ENCODE measurements at places on chromosomes 6 and 20. TPM values are rescaled to one million over a fixed set of nuclear protein-coding genes. Genes with fewer than 3 reads are reported as not detected.

AGPAT1 gene
- total RNA-seq, result 29.7 TPM

GTF3C6 gene
- total RNA-seq, result 29.9 TPM

HCK gene
- total RNA-seq, result 10.0 TPM

TBX18 gene
- not detected for total RNA-seq

LRFN2 gene
- 0.19 TPM for total RNA-seq

HLA-DMB gene
- total RNA-seq, result 82.5 TPM

MAFB gene
- 4.4 TPM for total RNA-seq

- no peak for DNase-seq
- no peaks in the 10 kb centered on the region for H3K36me3 ChIP-seq
- H3K4me3 ChIP-seq, result peak overlapping the region; percentile 58
- no peaks in the 10 kb centered on the region for H3K27me3 ChIP-seq
- H3K27ac ChIP-seq, result peak overlapping the region; percentile 69
- H3K4me1 ChIP-seq, result peaks cover 5% of the 10 kb centered on the region
Measured at GRCh38 chr6:11538819-11539468, 1.4 kb downstream of the TMEM170B start.

DNA sequence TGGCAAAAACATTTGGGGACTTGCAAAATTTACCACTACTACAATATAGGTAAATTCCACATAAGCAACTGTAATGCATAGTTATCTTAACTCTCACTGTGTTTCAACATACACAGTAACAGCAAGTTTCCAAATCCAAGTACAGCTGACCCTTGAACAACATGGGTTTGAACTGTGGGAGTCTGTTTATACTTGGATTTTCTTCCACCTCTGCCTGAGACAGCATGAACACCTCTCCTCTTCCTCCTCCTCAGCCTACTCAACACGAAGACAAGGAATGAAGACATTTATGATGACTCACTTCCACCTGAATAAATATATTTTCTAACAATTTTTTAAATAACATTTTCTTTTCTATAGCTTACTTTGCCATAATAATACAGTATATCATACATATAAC is 25.6 kb downstream of the MAN1A1 start:
- H3K4me1 ChIP-seq, result peaks cover 17% of the 10 kb centered on the region
- no peak overlapping the region for H3K27ac ChIP-seq
- H3K4me3 ChIP-seq, result no peak overlapping the region
- no peaks in the 10 kb centered on the region for H3K27me3 ChIP-seq
- no peak for DNase-seq

DNA sequence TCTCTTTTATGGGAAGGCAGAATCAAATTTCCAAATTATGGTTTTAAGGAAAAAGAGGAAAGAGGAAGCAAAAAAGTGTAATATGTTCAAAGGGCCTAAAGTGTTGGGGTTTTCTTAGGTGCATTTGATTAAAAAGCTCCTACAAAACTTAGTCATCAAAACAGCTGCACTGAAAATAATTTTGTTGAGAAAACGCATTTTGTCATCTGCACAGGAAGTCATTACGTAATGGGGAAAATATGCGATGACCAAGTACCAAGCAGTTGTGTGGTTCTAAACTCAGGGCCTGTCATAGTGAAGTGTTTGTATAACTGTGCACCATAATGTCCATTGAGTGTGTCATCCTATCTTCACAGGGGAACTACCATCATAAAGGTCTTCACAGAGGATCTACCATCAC is 15.6 kb downstream of the HAO1 start:
- no peaks in the 10 kb centered on the region for H3K27me3 ChIP-seq
- no peak overlapping the region for H3K4me3 ChIP-seq
- no peaks in the 10 kb centered on the region for H3K36me3 ChIP-seq
- no peak overlapping the region for H3K27ac ChIP-seq
- H3K4me1 ChIP-seq, result no peaks in the 10 kb centered on the region

- no peaks in the 10 kb centered on the region for H3K36me3 ChIP-seq
- no peak overlapping the region for H3K4me3 ChIP-seq
- no peaks in the 10 kb centered on the region for H3K27me3 ChIP-seq
- no peak overlapping the region for H3K27ac ChIP-seq
Measured at GRCh38 chr6:148681666-148682065, 65.2 kb upstream of the UST start.

- H3K27ac ChIP-seq, result peak overlapping the region; percentile 58
- no peak overlapping the region for H3K4me3 ChIP-seq
- no peaks in the 10 kb centered on the region for H3K27me3 ChIP-seq
Measured at GRCh38 chr6:44257753-44258324, 511 bp upstream of the SLC35B2 start.

DNA sequence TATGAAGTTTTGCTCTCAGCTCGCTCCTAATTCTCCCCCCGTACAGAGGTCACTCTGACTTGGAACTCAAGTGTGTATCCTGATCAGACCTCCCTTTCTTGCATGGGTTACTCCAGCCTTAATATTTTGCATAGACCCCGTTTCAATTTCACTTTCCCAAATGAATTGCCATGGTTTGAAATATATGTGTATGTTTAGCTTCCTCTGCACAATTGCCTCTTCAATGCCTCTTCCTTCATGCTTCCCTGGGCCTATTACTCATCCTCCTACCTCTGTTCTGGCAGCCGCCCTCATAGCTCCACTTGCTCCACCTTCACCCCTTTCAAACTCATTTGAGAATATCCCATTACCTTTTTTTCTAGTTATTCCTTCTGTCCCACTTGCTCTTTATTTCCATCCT is 90.0 kb upstream of the SAMD5 start:
- no peaks in the 10 kb centered on the region for H3K36me3 ChIP-seq
- no peaks in the 10 kb centered on the region for H3K4me1 ChIP-seq
- no peak overlapping the region for H3K4me3 ChIP-seq
- no peak for DNase-seq

GRCh38 chr6:82408952-82409431 is 45.4 kb downstream of the TPBG start:
- H3K4me1 ChIP-seq, result no peaks in the 10 kb centered on the region
- no peak for DNase-seq
- no peak overlapping the region for H3K4me3 ChIP-seq
- no peak overlapping the region for H3K27ac ChIP-seq
- H3K36me3 ChIP-seq, result no peaks in the 10 kb centered on the region
- H3K27me3 ChIP-seq, result no peaks in the 10 kb centered on the region

- no peaks in the 10 kb centered on the region for H3K27me3 ChIP-seq
- H3K4me3 ChIP-seq, result no peak overlapping the region
- no peaks in the 10 kb centered on the region for H3K36me3 ChIP-seq
- H3K27ac ChIP-seq, result no peak overlapping the region
Measured at GRCh38 chr6:1860756-1861348, 251.1 kb downstream of the FOXC1 start.

DNA sequence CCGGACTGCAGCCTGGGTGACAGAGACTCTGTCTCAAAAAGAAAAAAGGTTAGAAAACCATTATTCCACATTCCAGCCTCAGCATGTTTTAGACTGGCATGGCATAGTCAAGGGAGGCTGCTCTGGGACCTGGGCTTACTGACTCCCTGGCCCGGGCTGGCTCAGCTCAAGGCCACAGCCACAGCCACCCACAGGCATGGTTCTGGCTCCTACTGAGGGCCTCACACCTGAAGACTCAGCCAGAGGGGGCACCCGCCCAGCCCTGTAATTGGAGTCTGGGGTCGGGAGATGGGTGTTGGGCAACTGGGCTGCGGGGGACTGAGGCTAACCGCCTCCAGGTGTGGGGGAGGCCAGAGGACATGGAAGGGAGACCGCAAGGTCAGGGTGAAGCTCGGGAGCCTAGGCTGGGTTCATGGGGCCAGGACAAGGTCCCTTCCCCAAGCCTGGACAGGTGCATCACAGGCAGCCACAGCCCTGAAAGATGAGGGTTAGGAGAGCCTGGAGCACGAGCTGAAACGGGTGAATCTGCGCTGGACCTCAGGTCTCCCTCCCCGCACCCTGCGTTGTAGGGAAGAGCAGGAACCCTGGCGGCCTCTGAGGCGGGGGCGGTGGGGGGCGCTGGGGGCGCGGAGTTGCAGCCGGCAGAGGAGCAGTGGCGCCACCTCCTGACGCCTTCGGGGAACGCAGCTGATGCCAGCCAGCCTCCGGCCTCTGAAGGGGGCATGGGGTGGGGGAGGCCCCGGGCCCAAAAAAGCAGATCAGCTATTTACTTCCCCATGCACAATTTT is 67.7 kb upstream of the SRSF6 start:
- H3K27me3 ChIP-seq, result peaks cover 5% of the 10 kb centered on the region
- no peak overlapping the region for H3K27ac ChIP-seq
- DNase-seq, result no peak

- H3K4me1 ChIP-seq, result no peaks in the 10 kb centered on the region
- no peaks in the 10 kb centered on the region for H3K36me3 ChIP-seq
- H3K27ac ChIP-seq, result no peak overlapping the region
Measured at GRCh38 chr6:72826037-72826436, 204.2 kb downstream of the KCNQ5 start.

GRCh38 chr6:135372758-135373157 is 124.8 kb downstream of the AHI1 start:
- H3K27ac ChIP-seq, result no peak overlapping the region
- DNase-seq, result no peak
- no peaks in the 10 kb centered on the region for H3K36me3 ChIP-seq
- H3K4me1 ChIP-seq, result no peaks in the 10 kb centered on the region
- H3K27me3 ChIP-seq, result no peaks in the 10 kb centered on the region

GRCh38 chr20:36686504-36686903 is 40.5 kb upstream of the SLA2 start:
- no peaks in the 10 kb centered on the region for H3K36me3 ChIP-seq
- H3K27me3 ChIP-seq, result no peaks in the 10 kb centered on the region
- no peak overlapping the region for H3K27ac ChIP-seq
- DNase-seq, result no peak

DNA sequence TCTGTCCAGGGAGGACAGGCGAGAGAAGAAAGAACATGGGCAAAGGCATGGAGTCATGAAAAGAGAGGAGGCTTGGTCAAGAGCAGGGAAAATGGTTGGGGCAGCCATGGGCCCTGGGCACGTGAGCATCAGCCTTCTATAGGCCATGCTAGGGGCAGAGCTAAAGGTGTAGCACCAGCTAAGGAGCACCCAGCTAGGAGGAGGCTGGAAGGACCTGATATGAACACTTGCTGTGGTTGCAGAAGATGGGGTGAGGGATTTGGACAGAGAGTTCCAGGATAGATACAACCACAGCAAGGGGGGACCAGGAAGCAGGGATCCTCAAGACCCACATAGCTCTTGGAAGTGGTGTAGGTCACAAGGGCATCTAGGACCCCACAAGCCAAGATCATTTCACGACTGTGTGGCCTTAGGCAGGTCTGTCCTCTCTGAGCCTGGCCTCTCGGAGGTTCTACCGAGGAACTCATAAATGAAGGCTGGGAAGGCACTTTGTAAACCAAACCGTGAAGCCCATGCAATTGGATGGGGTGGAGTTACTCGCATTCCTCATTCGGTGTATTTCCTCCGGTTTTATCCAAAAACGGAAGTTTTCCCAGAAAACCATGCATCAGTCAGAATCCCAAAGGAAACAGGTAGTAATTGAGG is 74.0 kb upstream of the TOP1 start:
- DNase-seq, result no peak
- H3K27me3 ChIP-seq, result no peaks in the 10 kb centered on the region
- no peaks in the 10 kb centered on the region for H3K4me1 ChIP-seq
- H3K27ac ChIP-seq, result no peak overlapping the region
- H3K4me3 ChIP-seq, result no peak overlapping the region

- H3K4me1 ChIP-seq, result peaks cover 38% of the 10 kb centered on the region
- peak; percentile 88 for DNase-seq
- peaks cover 22% of the 10 kb centered on the region for H3K36me3 ChIP-seq
- H3K27ac ChIP-seq, result peak within 1 kb of the TSS; percentile 99
- no peaks in the 10 kb centered on the region for H3K27me3 ChIP-seq
Measured at GRCh38 chr20:58309591-58310290, at the start of gene RAB22A. Gene RAB22A (plus strand): TSS chr20:58309715. CDS start chr20:58309977, 262 bp downstream.

- H3K4me3 ChIP-seq, result no peak overlapping the region
- H3K4me1 ChIP-seq, result no peaks in the 10 kb centered on the region
- H3K27ac ChIP-seq, result no peak overlapping the region
- no peaks in the 10 kb centered on the region for H3K27me3 ChIP-seq
Measured at GRCh38 chr6:68967549-68968300, 332.6 kb downstream of the ADGRB3 start.

- no peak overlapping the region for H3K4me3 ChIP-seq
- no peaks in the 10 kb centered on the region for H3K36me3 ChIP-seq
- no peaks in the 10 kb centered on the region for H3K27me3 ChIP-seq
- H3K4me1 ChIP-seq, result peaks cover 30% of the 10 kb centered on the region
- DNase-seq, result no peak
- no peak overlapping the region for H3K27ac ChIP-seq
Measured at GRCh38 chr6:26028746-26029569, 58.3 kb upstream of the HFE start.

DNA sequence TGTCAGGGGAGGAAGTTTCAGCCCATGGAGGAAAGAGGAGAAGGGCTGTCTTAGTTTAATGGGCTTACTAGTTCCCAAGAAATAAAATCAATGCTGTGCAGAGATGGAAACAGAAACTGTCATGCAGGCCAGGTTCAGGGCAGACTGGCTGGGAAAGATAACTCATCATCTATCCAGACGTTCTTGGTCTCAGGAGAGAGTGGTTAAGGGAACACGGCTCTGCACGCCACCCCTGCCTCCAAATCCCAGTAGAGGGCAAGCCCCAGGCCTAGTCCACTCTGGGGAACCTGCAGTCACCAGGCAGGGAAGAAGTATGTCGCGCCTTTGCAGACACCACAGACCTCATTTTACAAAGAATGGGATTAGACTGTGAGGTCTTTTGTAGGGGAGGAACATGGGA is 12.5 kb downstream of the ALDH8A1 start:
- H3K36me3 ChIP-seq, result no peaks in the 10 kb centered on the region
- no peak overlapping the region for H3K4me3 ChIP-seq
- no peak overlapping the region for H3K27ac ChIP-seq
- no peaks in the 10 kb centered on the region for H3K4me1 ChIP-seq
- no peak for DNase-seq

DNA sequence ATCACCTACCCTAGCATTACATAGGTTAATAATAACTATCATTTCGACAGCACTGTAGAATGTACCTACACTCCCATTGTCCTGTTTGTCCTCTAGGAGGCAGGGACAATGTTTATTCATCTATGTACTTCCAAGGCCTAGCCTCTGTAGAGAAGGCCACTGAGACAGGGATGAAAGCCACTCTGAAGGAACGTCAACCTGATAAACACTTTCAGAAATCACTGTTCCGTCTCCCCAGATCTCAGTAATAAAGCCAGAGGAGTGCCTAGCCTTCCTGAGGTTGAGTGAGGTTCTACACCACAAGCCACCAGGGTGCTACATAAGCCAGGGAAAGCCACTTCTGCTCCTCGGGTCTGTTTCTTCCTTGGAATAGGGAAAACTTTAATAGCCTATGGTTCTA is 44.8 kb downstream of the POPDC3 start:
- H3K27me3 ChIP-seq, result no peaks in the 10 kb centered on the region
- H3K27ac ChIP-seq, result no peak overlapping the region
- no peak for DNase-seq
- H3K36me3 ChIP-seq, result no peaks in the 10 kb centered on the region
- H3K4me3 ChIP-seq, result no peak overlapping the region

DNA sequence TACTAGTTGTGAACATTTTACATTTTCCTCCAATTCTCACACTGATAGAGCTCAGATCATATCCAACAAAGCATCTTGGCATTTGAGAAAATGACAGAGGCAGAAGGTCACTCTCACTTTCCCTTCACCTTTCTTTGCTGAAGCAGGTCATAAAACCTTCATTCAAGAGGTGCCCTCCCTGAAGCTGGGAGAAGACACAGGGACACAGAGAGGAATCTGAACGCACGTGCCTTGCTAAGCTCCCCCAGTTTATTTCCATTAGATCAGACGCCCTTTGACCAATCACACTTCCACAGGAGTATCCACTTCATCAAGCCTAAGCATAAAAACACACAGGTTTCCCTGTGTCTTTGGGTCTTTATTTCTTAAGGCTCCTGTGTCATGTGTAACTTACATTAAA is 9.2 kb upstream of the MBOAT1 start:
- no peak for DNase-seq
- no peaks in the 10 kb centered on the region for H3K4me1 ChIP-seq
- H3K36me3 ChIP-seq, result no peaks in the 10 kb centered on the region
- H3K4me3 ChIP-seq, result no peak overlapping the region
- H3K27ac ChIP-seq, result no peak overlapping the region
- H3K27me3 ChIP-seq, result no peaks in the 10 kb centered on the region

All from naive thymus-derived CD4-positive, alpha-beta T cell (primary cell).